Kidney (tissue), 22 donors: ENCODE measurements at places on chromosomes 11 and 22. TPM values are rescaled to one million over a fixed set of nuclear protein-coding genes. Genes with fewer than 3 reads are reported as not detected.

DNA sequence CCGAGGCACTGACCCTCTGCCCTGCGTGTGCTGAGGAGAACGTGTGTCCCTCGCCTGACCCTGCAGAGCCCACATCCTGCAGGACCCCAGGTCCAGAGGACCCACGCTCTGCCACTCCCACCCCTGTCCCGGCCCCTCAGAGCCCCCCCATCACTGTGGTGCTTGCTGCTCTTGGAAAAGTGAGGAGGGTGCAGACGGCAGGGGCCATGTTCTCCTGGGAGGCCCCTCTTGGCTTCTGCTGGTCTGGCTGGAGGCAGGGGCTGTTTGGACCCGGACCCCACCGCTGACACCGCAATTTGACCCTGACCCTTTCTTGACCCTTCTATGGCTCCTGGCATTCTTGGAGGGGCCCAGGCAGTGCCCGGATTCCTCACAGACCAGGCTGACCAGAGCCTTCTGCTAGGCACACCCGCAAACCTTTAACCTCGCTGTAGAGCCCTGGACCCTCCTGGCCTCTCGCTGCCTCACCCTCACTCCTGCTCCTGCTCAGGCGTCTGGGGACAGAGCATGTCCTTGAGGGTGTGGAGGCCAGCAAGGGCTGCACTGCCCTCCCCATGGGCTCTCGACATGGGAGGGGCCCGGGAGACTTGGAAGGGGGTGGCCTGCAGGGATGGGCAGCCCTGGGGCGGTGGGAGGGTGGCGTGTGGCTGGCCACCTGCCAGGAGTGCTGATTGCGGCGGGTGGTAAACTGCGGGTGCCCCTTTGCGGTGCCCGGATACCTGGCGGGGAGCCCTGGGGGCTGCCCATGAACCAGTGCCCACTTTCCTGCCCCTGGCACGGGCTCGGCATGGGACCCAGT lies 37.0 kb upstream of the MUC5AC start:
- no peaks in the 10 kb centered on the region for H3K36me3 ChIP-seq
- DNase-seq = no peak
- H3K4me3 ChIP-seq = no peak overlapping the region
- H3K4me1 ChIP-seq = no peaks in the 10 kb centered on the region

DNA sequence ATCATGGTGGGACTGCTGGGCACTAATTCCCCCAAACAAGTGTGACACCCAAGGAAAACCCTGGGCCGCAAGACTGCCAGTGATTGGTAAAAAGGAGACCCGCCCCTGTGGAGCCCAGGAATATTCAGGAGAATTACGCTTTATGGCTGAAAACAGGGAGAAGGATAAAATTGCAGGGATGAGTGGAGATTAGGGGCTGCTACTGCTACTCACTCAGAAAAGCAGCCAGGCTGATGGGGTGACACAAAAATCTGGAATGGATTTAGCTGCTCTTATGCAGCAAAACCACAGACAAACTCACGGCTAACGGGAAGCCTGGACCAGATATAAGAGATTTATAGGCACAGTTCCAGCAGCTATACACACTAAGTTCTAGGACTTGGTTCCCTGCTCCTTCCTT lies 4.4 kb upstream of the FBXO3 start:
- no peak overlapping the region for H3K27ac ChIP-seq
- H3K36me3 ChIP-seq = no peaks in the 10 kb centered on the region
- H3K4me1 ChIP-seq = peaks cover 15% of the 10 kb centered on the region
- no peaks in the 10 kb centered on the region for H3K27me3 ChIP-seq

DNA sequence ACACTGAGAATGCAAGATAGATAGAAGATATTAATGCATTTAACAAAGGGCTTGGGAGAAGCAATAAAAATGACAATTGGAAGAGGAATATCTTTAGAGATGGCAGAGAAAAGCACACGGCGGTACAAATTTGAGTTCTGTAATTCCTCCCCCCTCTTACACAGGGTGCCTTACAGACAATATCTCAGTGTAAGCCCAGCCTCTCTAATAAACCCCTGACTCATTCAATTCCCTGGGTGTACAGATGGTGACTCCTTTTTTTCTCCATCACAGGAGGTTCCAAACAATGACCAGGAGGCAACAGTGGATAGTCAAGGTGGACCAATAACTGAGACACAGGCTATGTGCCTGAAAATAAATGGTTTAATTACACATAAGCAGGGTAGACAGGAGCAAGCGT lies 598.6 kb downstream of the OPCML start:
- H3K4me3 ChIP-seq = no peak overlapping the region
- H3K27ac ChIP-seq = no peak overlapping the region
- H3K36me3 ChIP-seq = no peaks in the 10 kb centered on the region
- H3K4me1 ChIP-seq = no peaks in the 10 kb centered on the region
- no peaks in the 10 kb centered on the region for H3K27me3 ChIP-seq
- DNase-seq = no peak

GRCh38 chr11:6882751-6883150 lies 6.3 kb downstream of the OR10A4 start:
- no peaks in the 10 kb centered on the region for H3K27me3 ChIP-seq
- DNase-seq = no peak
- H3K4me3 ChIP-seq = no peak overlapping the region
- no peak overlapping the region for H3K27ac ChIP-seq
- H3K4me1 ChIP-seq = no peaks in the 10 kb centered on the region

DNA sequence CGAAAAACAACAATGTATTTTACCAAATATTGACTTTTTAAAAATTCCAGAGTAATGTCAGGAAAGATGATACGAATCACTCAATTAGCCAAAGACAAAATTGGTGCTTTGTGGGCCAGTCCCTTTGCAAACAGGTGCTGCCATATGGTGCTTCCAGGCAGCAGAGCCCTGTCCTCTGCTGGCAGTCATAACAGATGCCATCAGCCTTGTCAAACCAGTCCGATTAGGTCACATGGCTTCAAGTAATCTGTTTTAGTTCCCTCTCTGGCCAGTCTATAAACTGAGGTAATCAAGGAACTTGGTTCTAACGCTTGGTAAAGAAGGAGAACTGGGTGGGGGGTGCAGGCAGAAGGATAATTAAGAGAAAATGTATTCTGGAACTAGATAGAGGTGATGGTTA lies 49.1 kb upstream of the CAPRIN1 start:
- H3K36me3 ChIP-seq = no peaks in the 10 kb centered on the region
- no peak overlapping the region for H3K27ac ChIP-seq
- H3K27me3 ChIP-seq = no peaks in the 10 kb centered on the region
- DNase-seq = no peak

DNA sequence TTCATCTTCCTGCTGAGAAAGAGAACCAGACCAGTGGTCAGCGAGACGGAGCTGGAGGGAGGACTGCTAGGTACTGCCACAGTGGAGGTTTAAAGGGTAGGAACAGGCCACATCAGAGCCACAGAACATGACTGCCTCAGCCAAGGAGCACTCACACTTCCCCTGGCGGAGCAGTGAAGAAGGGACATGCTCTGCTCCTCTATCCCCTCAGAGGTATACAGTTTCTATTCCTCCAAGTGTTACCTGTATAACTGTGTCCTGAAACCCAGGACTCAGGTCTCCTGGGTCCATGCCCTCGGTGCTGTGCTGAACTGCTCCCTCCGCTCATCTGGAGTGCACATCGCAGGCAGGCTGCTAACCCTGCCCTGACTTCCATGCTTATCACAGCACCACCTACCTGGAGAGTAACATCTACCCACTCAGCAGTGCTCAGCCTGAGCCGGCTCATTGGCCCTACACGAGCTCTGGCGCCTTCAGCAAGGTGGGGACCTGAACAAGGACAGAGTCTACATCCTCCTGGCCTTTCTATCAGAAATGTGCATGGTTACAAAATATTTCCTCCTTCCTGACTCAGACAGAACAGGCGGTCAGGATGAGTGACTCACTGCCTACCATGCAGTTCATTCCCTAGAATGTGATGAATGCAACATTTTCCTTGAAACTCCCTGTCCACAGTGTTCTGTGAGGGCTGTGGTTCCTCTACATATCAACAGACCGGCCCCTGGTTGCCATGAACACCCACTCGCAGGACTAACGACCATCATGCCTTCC lies 52.9 kb downstream of the C11orf58 start:
- DNase-seq = no peak
- H3K27me3 ChIP-seq = no peaks in the 10 kb centered on the region
- no peaks in the 10 kb centered on the region for H3K36me3 ChIP-seq
- H3K4me1 ChIP-seq = peaks cover 16% of the 10 kb centered on the region

- no peaks in the 10 kb centered on the region for H3K4me1 ChIP-seq
- H3K27ac ChIP-seq = no peak overlapping the region
- H3K27me3 ChIP-seq = no peaks in the 10 kb centered on the region
- no peak for DNase-seq
- no peak overlapping the region for H3K4me3 ChIP-seq
Observed at GRCh38 chr11:129710423-129710822, 105.2 kb upstream of the TMEM45B start.

GRCh38 chr11:55697817-55698216 lies 35.8 kb downstream of the OR4C6 start:
- H3K4me1 ChIP-seq = no peaks in the 10 kb centered on the region
- H3K27ac ChIP-seq = no peak overlapping the region
- H3K36me3 ChIP-seq = no peaks in the 10 kb centered on the region
- H3K4me3 ChIP-seq = no peak overlapping the region
- DNase-seq = no peak

DNA sequence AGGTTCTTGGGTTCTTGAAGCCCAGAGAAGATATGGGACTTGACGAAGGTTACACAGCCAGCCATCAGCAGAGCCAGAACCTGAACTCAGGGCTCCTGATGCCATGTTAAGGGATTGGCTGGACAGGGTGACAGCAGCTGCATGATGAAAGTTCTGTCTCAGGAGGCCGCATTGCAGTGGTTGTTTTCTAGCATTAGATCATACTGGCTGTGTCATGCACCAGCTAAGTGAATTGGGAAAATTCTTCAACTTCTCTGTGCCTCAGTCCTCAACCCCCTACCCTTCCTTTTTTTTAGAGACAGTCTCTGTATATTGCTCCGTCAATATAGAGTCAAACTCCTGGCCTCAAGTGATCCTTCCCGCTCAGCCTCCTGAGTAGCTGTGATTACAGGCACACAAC lies 5.4 kb upstream of the LTBP3 start:
- H3K4me1 ChIP-seq = peaks cover 24% of the 10 kb centered on the region
- no peaks in the 10 kb centered on the region for H3K27me3 ChIP-seq
- no peak overlapping the region for H3K4me3 ChIP-seq
- H3K36me3 ChIP-seq = peaks cover 2% of the 10 kb centered on the region
- H3K27ac ChIP-seq = no peak overlapping the region

- no peaks in the 10 kb centered on the region for H3K27me3 ChIP-seq
- H3K4me3 ChIP-seq = no peak overlapping the region
- DNase-seq = no peak
- H3K36me3 ChIP-seq = no peaks in the 10 kb centered on the region
- H3K4me1 ChIP-seq = peaks cover 8% of the 10 kb centered on the region
Observed at GRCh38 chr11:1340111-1340510, 30.7 kb upstream of the TOLLIP start.

DNA sequence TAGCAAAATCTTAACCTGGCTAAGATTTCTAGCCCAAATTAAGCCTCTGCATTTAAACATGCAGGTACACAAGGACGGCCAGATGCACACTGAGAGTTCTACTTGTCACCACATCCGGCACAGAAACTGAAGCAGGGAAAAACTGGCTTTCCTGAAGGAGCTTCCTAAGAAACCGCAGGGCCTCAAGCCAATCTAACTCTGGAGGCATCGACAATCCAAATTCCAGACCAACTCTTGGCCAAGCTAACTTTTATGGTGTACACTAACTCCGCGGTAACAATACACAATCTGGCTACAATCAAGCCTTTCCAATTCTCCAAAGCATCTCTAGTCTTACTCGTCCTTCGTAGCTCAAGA lies 1.2 kb downstream of the MSANTD2 start:
- DNase-seq = peak; percentile 44
- peaks cover 6% of the 10 kb centered on the region for H3K4me1 ChIP-seq
- no peaks in the 10 kb centered on the region for H3K27me3 ChIP-seq
- no peak overlapping the region for H3K27ac ChIP-seq
- no peaks in the 10 kb centered on the region for H3K36me3 ChIP-seq

DNA sequence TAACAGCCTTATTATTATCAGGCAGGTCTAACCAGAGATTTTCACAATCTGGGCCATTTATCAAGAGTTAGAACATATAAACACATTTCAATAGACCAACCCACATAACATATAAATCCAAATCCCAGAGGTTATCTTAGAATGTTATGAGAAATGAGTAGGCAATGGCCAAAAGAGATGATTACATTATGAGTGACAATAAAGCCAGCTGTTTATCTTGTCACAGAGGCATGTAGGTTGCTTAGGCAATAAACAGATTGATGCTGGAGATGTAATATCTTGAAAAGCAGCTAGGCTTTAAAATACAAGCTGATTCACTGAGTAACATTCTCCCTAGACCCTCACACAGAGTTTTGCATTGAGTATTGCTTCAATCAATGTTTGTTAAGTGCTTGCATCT lies 148.5 kb upstream of the SESN3 start:
- no peaks in the 10 kb centered on the region for H3K36me3 ChIP-seq
- no peak for DNase-seq
- H3K4me1 ChIP-seq = no peaks in the 10 kb centered on the region
- no peak overlapping the region for H3K4me3 ChIP-seq

- H3K4me1 ChIP-seq = no peaks in the 10 kb centered on the region
- H3K27ac ChIP-seq = no peak overlapping the region
- H3K27me3 ChIP-seq = no peaks in the 10 kb centered on the region
- no peaks in the 10 kb centered on the region for H3K36me3 ChIP-seq
- no peak for DNase-seq
Observed at GRCh38 chr11:116972691-116973090, 125.5 kb downstream of the SIK3 start.

The UPK3A gene
- not detected for total RNA-seq

The NELL1 gene
- total RNA-seq = 0.31 TPM

The CDHR5 gene
- total RNA-seq = 7.0 TPM

The RFPL2 gene
- total RNA-seq = not detected

The GGT1 gene
- total RNA-seq = 169 TPM
